ENCODE measurements at places on chromosomes 4 and X.

DNA sequence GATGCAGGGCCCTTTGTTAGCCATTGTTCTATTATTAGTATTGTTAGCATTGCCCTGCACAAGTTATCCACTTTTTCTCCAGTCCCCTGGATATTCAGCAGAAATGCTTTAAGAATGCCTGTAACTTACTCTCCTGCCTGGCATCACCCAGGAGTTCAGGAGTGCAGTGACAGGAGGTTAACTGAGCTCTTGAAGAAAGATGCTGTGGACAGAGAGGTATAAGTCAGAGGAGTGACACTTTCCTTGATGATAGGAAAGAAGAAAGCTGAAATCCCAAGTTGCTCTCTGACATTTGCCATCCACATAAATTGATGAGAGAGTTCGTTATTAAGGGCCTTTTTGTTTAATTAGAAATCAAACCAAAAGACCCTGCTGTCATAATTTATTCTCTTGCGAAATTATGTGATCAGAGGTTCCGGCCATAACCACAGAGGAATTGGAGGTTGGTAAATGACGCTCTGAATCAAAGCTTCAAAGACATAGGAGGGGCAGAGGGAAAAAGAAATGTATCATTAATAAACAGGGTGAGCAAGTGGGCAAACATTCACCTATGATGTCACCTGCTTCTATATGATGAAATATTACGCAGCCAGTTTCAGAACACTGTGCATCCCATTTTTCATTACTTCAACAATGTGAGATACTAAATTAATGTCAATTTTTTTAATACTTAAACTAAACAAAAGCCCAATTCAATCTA is 230.2 kb upstream of the JADE1 start:
- DNase-seq, result no peak

DNA sequence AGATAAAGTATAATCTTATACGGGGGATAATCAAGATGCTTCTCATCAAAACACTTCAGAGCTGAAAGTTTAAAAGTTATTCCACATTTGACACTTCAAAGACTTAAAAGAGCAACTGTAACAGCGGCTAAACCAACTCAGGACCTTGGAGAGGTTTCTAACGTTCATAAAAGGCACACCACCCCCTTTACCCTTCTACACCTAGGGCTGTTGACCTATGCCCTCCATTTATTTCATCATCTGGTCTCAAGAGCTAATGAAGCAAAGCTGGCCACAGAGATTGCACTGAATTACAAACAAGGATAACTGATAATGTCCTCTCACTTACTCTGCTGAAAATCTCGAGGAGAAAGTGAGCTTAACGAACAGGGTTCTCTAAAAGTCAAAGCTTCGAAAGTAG is 1.1 kb upstream of the RPS6KA6 start:
- no peak for DNase-seq

- DNase-seq, result peak; percentile 86
These were observed 215.1 kb upstream of the SFRP2 start for GRCh38 chr4:154004016-154004415.

DNA sequence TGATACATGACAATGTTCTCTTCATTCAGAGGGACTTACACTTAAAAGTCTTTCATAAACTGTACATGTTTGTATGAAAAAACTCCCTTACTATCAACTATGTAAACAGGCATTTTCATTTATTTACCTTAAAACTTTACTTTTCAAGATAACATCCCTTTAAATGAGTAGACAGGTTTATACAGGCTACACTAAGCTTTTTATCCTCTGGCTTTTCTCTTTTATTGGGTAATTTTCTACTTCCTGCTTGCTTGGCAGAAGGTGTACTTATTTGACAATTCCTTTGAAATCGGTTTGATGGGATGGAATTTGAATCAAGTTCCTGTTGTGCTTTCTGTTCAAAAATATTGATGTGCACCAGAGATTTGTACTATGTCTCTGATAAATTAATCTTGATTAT is 81.4 kb downstream of the PTPN13 start:
- DNase-seq, result no peak

DNA sequence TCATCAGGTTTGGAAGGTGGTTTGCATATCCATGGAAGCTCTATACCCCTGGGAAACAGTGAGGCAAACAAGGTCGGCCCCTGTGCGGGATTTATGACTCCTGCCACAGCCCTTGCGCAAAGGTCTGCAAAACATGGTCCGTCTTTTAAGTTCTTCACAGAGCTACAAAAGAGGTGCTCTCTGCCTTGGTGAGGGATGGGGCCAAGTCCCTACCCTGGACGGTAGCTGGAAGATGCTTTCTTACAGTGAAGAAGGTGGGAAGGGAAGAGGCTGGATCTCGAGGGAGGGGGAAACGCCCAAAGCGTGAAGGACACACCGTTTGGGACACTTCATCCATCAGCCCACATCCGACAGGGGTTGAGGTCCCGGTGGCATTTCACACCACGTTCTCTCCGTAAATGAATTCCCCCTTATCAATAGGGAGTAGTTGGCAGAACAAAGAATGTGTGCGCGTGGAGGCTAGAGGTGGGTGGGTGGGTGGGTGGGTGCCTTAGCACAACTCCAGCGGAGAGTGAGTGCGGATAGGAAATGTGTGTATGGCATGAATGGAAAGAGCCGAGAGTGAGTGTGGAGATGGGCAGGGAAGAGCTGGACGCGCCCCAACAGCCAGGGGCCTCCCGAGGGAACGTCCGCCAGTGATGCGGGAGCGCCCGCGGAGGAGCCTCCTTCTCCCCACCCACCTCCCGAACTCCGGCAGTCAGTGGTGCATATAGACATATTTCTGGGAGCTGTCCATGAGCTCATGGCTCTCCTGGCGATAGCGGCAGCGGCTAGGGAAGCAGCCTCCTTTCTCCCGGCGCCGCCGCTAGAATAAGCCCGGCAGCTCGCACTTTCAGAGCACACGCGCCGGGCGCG is 68.3 kb downstream of the LARP7 start:
- DNase-seq, result peak; percentile 50

DNA sequence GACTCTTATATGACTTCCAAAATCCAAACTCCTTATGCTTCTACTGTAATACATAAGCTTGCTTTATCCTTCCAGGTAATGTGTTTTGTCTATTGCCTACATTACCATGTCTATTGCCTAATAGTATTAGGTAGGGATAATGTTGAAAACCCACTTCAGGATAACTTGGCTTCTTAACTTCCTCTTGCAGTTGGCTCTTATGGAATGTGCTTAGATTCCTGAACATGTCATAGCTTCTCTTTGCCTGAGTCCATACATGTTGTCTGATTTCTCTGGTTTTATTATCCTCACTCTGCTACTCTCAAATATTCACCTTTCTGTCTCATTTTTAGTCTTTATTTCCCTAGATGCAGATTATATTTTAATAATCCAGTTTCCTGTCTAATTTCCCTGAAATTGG is 599.9 kb downstream of the IL15 start:
- no peak for DNase-seq

- peak; percentile 48 for DNase-seq
These were observed 68.8 kb upstream of the SLC7A11 start for GRCh38 chr4:138310991-138311390.

DNA sequence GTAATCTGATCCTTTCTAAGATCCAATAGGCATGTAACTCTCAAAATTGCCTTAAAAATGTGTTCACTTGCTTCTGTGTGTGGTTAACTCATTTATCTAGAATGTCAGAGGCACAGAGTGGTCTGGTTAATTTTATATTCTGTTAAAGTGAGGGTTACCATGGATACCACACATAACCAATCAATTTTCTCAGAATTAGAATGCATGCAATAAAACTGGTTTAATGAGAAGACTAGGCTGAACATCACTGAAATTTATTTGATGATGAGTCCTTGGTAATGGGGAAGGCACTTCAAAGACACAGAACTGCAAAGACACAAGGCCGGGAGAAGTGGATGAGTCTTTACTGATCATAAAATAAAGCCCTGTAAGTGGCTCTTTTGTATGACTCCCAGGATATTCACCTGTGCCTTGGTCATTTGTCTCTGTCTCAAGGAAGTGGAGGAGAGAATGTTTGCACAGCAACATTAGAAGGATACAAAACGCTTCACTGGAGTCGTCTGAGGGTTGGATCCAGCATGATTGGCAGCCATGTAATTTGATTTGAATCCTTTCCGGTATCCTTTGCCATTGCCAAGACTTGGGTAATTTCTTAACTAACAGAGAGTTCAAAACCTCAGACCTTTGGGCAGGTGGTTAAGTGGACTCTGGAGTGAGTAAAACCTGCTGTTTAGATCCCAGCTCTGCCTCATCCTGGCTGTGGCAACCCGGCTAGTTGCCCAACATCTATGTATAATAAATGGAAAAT is 94.0 kb upstream of the RBPJ start:
- no peak for DNase-seq

DNA sequence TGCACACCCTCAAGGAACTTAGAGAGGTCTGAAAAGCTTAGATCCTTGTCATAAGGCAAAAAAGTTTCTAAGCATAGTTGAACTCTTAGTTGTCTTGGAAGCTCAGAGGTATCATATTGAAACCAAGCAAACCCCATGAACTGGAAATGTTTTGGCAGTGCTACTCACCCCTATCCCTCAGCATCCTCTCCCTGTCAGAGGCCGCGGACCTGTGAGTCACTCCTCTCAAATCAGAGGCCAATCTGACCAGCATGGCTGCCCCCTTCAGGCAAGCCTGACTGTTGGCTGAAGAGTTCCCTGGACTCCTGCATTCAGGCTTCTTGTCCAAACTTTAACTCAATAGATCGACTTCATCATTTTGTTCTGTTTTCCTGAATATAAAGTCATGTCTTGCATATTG is 69.4 kb downstream of the KCNIP4 start:
- peak; percentile 25 for DNase-seq

DNA sequence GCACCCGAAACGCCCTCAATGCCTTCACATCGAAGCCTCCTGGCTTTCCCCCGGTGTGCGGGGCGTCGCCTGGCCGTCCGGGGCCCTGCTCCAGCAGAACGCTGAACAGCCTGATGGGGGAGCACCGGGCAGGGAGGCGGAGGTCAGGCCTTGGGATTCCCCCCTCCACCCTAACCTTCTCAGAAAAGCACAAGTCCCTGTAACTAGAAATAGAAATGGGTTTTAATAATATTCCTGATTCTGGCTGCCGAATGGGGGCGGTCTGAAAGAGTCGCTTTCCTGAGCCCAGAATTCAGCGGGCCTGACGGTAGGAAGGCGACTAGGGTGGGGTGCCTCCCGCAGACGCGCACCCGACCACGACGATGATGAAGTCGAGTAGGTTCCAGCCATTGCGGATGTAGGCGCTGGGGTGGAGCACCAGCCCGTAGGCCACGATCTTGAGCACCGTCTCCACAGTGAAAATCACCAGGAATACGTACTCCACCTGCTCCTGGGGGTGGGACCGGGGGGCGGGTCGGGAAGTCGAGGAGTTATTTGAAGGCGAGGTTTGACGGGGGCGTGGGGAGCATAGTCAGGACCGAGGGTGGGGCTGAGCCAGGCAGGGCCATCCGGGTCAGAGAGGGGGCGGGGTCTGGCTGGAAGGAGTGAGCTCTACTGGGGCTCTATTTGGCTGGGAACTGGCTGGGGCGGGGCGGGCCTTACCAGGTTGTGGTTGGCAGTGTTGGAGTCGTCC is 2.5 kb downstream of the CACNA1F start:
- DNase-seq, result no peak

- DNase-seq, result no peak
These were observed 41.4 kb upstream of the SPIN2A start for GRCh38 chrX:57178605-57179004.

GRCh38 chr4:150600812-150601445 is 19.0 kb downstream of the MAB21L2 start:
- DNase-seq, result no peak

DNA sequence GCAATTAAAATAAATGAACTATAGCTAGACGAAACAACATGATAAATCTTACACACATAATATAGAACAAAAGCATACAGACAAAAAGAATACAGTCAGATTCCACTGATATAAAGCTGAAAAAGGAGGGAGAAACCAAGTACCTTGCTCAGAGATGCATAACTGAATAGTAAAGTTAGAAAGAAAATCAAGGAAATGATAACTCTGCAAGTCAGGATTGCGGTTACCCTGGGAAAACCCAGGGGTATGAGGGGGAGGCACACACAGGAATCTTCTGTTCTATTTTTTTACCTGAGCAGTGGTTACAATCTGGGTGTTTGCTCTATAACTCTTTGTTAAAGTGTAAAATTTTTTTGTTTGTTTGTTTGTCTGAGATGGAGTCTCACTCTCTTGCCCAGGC is 209.1 kb downstream of the CBR4 start:
- no peak for DNase-seq

DNA sequence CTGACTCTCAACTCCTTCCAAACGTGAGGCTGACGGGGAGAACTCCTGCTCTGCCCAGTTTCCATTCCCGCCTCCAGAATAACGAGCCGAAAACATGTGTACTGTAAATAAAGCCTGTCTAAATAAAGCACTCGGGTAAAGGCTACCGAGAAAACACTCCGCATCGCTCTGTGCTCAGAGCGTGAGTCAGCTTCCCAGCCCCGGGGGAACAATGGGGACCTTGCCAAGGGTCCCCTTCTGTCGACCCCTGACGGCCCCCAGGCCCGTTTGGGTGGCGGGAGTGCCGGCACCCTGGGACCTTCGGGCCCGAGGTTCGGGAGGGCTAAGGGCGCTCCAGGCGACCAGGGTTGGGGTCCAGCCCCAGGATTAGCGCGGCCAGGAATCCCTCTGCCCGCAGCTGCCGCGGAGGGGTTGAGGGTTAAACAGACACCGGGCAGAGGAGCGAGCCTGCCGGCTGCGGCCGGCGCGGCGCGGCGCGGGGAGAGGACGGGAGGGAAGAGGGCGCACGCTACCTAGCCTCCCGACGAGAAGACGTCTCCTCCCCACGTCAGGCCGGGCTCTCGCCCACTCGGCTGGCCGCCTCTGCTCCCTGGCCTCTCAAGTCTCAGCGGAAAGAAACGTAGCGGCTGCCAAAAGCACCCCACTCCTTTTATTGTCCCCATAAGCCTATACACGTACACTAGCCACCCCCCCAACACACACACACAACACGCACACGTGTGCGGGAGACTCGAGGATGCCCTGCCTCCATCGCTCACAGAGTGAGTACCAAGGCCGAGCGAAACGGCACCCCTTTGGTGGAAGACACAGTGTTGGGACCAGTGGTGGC is 85.5 kb downstream of the BCOR start:
- peak; percentile 87 for DNase-seq

DNA sequence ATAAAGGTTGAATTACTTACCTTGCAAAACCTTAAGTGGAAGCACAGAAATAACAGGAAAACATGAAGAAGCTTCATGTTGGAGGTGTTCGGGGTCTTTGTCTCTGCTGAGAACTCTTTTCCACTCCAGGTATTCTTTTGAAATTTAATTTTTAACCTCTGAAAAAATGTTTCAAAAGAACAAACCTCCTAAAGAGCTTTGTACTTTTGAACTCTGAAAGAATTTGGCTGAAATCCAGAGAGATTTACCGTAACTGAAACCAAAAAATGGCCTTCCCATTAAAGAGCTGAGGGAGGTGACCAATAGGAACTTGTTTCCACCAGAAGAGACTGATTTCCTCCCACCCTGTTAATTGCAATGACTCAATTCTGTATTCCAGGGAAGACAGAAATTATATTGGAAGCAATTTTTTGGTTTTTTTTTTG is at the start of gene CFI:
CFI (minus strand) TSS at position 105 of the 425 bp plus-strand sequence; CDS start at position 77, 28 bp downstream.
- peak; percentile 21 for DNase-seq

- DNase-seq, result no peak
These were observed 197.8 kb downstream of the HS3ST1 start for GRCh38 chr4:11230866-11231265.

All from fibroblast of gingiva (primary cell).